ENCODE measurements at places on chromosomes 11 and 22. TPM values are rescaled to one million over a fixed set of nuclear protein-coding genes. Genes with fewer than 3 reads are reported as not detected.

The KDM2A gene
- total RNA-seq, result 106 TPM

The CCDC82 gene
- total RNA-seq, result 31.8 TPM

The OR5A1 gene
- not detected for total RNA-seq

The C1QTNF6 gene
- 9.4 TPM for total RNA-seq

The CASP4 gene
- 70.6 TPM for total RNA-seq

DNA sequence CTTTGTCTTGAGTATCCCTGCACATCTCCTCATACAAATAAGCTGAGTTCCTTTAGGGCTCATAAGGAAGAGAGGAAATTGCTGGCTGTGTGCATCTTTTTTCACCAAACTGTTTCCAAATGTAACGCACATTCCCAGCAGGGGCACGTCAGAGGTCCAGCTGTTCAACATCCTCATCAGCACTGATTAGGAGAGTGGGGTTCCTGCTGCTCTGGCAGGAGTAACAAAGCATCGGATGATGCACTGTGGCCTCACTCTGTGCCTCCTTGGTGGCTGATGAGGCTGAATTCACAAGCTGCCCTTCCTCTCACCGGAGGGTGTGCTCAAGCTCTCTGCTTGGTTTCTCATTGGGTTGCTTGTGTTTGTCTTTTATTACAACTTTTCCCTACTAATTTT, 35.5 kb upstream of the SLC25A1 start:
- no peak for DNase-seq

DNA sequence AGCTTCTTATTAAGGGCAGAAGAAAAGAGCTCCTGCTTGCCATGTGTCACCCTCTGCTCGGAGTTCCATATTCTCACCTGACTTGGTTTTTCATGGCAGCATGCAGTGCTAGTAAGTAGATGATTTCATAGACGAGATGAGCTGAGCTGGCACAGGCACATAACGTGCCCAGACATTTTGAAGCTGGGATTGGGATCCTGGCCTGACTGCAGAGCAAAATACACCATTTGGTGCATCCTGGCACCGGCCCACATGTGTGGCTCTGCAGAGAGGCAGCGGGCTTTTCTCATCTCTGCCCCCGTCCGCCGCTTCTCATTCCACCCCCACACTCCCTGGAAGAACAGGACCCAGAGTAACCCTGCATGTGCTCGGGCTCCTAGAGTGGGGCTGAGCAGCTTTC, 24.8 kb downstream of the FAM118A start:
- DNase-seq, result no peak

GRCh38 chr11:65802841-65803240, 16.0 kb downstream of the OVOL1 start:
- DNase-seq, result no peak

- no peak for DNase-seq
Measured at GRCh38 chr11:134101282-134101681, 32.4 kb downstream of the JAM3 start.

- DNase-seq, result no peak
Measured at GRCh38 chr11:32353884-32354283, 81.5 kb downstream of the WT1 start.

- peak; percentile 69 for DNase-seq
Measured at GRCh38 chr22:36395055-36395849, 7.5 kb upstream of the MYH9 start.

DNA sequence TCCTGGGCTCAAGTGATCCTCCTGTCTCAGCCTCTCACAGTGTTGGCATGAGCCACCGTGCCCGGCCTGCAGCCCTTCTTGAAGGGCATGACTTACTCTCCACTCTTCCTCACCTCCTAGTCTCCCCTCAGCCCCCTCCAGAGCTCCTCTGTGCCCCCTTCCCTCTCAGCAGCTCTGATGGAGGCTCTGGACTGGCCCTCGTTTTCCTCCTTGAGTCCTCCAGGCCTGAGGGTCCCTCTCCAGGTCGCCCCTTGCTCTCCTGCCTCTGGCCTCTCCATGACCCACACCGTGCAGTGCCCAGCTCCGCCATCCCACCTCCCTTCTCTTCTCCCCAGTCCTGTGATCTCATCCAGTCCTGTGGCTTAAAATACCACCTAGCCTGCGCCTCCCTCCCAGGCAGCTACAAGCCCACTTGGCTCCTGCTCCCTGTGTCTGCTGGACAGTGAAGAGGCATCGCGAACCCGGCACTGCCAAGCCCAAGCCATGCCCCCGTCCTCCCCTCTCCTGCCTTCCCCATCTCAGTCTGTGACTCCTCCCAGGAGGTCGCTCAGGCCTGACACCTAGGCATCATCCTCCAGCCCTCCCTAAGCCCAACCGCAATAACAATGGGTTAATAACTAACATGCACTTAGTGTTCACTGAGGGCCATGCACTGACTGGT, 11.9 kb downstream of the KCNJ4 start:
- DNase-seq, result no peak

GRCh38 chr22:33303099-33303498, 244.9 kb upstream of the SYN3 start:
- DNase-seq, result no peak

- DNase-seq, result peak; percentile 35
Measured at GRCh38 chr11:1659506-1659905, 29.9 kb downstream of the KRTAP5-5 start.

GRCh38 chr11:133921026-133921425, 35.7 kb downstream of the IGSF9B start:
- no peak for DNase-seq

DNA sequence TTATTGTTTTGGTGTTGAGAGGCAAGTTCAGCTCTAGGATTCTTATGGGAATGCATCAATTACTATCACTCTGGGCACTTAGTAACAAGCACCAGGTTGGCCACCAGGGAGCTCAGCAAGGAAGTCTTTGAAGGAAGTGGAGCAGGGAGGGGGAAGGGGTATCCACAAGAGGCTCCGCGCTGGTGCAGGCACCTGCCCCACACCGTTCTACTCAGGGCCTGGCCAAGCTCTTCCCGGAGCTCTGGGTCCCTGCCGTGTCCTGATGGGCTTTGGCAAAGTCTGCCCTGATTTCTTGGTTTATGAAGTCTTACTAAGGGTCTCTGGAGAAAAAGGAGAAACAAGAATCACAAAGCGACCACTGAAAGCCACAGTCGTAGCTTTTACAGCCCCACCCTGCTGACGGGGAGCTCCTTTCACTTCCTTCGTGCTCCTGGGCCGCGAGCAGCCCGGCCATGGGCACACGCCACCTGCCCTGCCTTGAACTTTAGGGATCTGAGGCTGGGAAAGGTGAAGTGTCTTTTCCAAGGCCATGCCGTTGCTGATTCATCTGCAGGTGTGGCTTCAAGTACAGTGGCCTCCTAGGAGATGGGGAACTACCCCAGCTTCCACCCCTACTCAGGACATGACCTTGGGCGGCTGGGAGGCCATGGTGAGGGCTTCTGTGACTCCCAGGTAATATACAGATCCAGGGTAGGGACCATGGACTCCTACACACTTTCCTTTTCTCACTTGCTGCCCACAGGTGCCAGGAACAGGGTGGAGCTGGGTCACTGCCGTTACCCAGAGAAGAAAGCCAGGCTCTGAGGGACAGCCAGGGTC, 15.9 kb upstream of the LRRC32 start:
- no peak for DNase-seq

- no peak for DNase-seq
Measured at GRCh38 chr22:29695129-29695926, 24.5 kb upstream of the CABP7 start.

DNA sequence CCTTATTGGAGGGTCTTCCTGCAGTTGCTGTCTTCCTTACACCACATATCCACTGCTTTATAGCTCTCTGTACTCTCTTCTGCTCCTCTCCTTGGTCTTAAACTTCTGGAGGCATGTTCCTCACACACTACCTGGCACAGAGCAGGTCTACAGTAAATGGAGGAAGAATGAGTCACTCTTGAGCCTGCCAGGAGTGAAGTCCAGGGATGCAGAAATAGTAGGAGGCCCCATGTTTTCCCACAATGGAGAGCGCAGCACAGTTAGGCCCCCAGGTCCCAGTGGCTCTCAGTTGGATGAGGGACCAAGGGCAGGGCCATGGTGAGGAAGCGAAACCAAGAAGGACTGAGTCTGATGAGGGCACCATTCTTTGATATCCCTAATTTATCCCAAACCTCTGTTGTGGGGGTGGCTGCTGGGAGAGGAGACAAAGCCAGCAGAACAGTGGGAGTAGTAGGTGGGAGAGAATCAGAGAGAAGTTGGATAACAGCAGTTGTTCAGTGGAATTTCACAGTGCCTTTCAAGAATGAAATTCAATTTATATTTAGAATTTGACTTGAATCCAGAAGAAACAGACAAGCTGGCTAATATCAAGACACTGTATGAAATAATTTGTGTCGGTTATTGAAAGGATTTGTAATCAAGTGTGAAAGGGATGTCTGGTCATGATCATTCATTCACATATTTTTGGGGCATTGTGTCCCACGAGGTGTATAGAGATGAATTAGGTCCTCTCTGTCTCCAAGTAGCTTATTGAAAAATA, 187.8 kb downstream of the HIPK3 start:
- DNase-seq, result no peak

- no peak for DNase-seq
Measured at GRCh38 chr11:24225501-24225900, 271.4 kb upstream of the LUZP2 start.

Data from ureter (tissue), 1 donor.